ENCODE measurements at places on chromosomes 12 and 14. TPM values are rescaled to one million over a fixed set of nuclear protein-coding genes. Genes with fewer than 3 reads are reported as not detected.

HOXC12 gene
- total RNA-seq: not detected

- DNase-seq: no peak
These were observed 23.2 kb upstream of the SERPINA12 start for GRCh38 chr14:94532447-94532846.

- DNase-seq: no peak
These were observed 838.2 kb upstream of the MGAT4C start for GRCh38 chr12:87094356-87094755.

SLC6A12 gene
- not detected for total RNA-seq

- DNase-seq: no peak
These were observed 321.0 kb downstream of the ALG10 start for GRCh38 chr12:34343345-34343744.

SMIM41 gene
- total RNA-seq: not detected

ADCY4 gene
- 8.0 TPM for total RNA-seq

GRCh38 chr14:99936738-99937474, 128.3 kb upstream of the EVL start:
- DNase-seq: no peak

SOAT2 gene
- total RNA-seq: not detected

- no peak for DNase-seq
These were observed 23.4 kb upstream of the ZDHHC17 start for GRCh38 chr12:76740501-76740900.

IKZF4 gene
- total RNA-seq: 0.94 TPM

DNA sequence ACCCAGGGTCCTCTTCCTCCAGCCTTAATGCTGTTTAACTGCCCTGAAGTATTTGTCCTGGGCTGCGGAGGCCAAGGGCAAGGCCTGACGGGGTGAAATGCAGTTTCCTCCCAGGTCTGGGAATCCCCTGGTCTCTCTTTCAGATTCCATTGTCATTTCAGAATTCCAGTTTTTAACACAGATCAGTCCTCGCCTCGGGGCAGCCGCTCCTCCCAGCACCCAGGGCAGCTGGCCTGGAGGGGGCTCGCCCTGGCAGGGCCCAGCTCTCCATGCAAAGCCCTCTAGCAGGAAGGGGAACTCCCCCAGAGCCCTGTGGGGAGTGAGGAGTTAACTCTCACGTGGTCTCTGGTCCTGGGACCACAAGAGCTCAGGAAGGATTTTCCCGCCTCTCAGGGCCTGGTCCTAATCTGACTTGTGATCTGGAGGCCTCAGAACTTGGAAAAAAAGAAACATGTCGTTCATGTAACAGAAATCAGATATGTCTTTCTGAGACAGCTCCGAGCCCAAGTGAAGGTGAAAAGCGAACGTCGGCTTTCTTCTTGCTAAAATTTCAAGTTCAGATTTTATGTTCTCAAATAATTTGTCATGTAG, 265.6 kb upstream of the SFSWAP start:
- no peak for DNase-seq

DNA sequence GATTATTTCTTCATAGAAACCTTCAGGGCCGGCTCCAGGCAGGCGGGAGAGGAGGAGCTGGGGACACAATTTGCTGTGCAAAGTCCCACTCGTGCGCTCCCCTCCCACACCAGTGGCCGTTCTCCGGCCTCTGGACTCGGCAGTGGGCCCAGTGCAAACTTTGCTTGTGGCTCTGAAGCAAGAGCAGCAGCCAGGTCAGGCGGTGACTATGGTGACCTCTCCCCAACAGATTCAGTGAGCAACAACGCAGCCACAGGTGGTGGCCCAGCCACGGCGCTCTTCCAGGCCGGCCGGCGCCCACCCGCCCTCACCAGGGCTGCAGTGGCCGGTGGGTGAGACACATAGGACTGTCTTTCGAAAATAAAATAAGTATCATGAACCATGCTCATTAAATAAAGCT, 29.5 kb downstream of the VPS37B start:
- no peak for DNase-seq

DNA sequence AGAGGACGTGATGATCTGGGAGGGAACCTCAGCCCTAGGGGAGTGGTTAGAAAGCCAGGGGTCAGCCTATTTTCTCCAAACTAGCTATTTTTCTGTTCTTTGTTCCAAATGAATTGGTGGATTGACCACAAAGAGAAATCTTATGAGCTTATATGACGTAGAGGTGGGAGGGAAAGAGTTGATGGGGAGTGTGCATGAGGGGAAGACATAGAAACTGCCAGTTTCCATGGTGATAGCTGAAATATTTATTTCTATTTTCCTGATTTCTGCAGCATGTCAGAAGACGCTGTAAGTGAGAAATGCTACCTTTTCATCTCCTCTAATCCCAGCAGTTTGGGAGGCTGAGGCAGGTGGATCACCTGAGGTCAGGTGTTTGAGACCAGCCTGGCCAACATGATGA, 51.4 kb upstream of the CISTR start:
- DNase-seq: no peak

DNA sequence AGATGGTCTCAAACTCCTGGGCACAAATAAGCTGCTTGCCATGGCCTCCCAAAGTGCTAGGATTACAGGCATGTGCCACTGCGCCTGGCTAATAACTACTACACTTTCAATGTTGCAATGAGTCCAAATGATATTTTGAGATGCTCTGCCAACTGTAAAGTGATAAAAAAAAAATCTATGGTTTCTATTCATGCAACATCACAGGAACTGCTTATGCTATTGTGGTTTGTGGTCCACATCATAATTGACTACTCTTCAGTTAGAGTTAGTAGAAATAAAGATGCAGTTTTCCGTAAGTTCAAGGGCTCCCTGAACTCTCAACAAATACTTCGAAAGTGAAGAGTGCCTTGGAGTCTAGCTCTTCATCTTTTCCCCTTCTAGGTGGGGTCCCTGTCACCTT, 239.4 kb downstream of the C12orf75 start:
- DNase-seq: no peak

DNA sequence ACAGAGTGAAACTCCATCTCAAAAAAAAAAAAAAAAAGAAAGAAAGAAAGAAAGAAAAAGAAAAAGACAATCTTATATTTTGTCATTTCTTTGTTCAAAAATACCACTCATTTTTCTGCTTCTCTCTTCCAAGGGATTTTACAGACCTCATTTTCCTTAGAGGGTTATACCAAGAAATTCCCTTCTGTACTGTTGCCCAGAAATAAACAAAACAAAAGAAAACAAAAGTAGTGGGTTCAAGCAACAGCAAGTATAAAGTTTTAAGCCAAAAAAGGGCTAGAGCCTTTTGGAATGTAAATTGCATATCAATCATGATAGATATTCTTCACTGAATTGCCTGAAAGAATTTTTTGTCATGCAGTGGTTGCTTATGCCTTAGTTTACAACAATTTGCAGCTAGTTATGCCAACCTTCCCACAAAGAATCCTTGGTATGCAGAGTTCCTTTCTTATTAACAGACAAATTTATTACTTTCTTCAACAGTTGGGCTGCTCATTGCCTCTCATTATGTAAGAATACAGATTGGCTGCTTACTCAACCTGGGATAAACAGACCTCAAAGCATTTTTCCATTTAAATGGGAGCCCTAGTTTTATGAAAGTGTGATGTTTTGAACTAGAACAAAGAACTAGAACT, 129.1 kb upstream of the PPFIA2 start:
- peak; percentile 90 for DNase-seq

DNA sequence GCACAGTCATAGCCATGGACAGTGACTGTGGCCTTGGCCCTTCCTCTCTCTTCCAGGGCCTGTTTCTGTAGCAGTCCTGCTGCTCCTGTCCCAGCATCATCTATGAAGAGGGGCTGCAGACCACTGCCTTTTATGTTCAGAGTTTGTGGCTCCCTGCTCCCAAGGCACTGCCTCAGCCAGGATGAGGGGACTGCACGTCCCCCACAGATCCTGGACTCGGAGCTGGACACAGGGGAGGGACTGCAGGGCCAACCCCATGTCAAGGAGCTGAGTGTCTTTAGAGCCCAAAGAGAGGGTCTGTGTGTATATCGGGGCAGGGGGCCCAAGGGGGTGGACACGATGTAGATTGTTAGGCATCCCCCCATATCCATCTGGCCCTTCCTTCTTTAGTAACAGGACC, 60.6 kb upstream of the DIO3 start:
- DNase-seq: no peak

PTGER2 gene
- 2.2 TPM for total RNA-seq

DNA sequence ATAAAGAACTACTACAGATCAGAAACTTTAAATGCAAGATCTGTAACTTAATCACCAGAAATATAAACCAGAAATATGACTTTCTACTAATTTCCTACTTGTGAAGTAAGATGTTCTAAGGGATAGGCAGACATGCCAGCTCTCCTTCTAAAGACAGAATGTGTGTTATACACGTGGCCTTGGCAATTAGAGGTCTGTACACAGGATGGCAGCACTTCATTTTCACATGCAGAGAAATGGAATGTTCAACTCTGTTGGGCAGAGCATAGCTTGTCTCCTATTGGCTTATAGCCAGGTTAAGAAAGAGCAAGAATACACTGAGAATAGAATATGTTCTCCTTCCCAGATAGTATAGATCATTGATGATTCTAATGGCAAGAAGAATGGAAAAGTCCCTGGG, 403.8 kb downstream of the DAD1 start:
- DNase-seq: no peak

GRCh38 chr14:98752660-98753059, 519.3 kb downstream of the BCL11B start:
- no peak for DNase-seq

HSPB8 gene
- 32.3 TPM for total RNA-seq

CACNA1C gene
- total RNA-seq: not detected

DNA sequence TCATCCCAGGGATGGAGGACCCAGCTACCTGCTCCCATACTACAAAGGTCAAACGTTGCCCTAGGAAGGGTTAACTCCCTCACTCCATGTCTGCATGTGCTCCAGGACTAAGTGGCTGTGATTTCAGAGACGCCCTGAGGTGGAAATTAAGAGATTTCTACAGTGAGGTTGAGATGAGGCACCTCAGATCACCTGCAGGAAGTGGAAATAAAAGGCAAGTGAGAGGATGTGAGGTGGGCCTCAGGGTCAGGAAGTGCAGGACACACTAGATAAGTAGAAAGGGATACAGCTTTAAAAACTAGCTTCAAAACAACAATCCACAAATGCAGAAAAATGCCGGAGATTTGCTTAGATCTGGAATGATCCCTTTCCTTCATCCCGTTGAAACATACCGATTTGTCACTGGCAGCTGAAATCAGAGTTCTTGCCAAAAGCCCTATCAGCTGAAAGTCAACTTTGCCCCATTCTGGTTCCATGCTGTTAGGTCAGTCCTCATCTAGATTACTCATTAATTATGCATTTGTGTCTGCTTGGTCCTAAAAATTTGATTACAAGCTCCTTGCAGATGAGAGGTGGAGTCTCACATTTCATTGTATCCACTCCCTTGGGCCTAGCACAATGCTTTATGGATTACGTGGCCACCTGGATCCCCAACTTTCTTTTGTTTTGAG, 6.6 kb downstream of the PLBD1 start:
- no peak for DNase-seq

DNA sequence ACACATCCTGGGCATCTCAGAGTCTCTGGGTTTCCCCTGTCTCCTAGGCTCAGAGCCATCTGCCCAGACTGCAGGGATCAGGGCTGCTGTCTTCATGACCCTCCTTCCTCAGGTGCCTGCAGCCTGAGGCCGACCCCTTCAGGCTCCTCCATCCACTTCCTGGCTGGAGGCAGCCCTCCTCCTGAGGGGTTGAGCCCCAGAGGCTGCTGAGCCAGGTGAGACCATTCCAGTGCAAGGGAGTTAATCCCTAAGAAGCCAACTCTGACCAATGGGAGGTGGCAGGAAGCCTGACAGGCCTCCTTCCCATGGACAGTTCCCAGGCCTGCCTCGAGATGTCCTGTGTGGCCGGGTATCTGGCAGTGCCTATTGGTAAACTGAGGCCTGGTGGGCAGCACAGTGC, 8.4 kb upstream of the PPP4R4 start:
- DNase-seq: no peak

- DNase-seq: peak; percentile 12
These were observed 42.1 kb downstream of the MGST1 start for GRCh38 chr12:16389594-16389993.

NELL2 gene
- 0.46 TPM for total RNA-seq

MYBPC1 gene
- not detected for total RNA-seq

BMAL2 gene
- 39.9 TPM for total RNA-seq

GRCh38 chr14:32934881-32935633, 3.6 kb upstream of the NPAS3 start:
- DNase-seq: no peak

DNA sequence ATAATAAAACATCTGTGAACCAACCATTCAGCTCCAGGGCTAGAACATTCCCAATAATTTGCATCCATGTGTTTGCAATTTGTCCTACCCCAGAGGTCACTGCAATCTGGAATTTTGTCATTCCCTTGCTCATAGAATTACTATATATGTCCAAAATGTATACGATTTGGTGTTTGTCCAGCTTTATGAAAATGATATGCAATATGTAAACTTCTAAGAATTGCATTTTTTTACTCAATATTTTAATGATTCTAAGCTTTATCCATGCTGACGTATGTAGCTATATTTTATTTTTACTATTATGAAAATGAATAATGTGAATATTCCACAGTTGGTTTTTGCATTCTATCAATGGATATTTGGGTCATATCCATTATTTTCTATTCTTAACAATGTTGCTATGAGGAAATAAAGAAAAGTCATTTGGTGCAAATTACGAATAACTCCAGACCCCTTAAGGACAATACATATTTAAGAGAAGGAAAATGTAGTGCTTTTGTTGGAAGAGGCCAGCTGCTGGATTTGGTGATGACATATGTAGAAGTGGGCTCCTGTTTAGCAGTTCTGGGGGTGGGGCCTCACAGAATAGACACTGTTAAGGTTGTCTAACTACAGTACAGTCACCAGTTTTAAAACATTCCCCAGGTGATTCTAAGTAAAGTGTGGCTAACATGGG, 139.4 kb downstream of the SLC38A4 start:
- no peak for DNase-seq

C12orf56 gene
- 0.29 TPM for total RNA-seq

DNA sequence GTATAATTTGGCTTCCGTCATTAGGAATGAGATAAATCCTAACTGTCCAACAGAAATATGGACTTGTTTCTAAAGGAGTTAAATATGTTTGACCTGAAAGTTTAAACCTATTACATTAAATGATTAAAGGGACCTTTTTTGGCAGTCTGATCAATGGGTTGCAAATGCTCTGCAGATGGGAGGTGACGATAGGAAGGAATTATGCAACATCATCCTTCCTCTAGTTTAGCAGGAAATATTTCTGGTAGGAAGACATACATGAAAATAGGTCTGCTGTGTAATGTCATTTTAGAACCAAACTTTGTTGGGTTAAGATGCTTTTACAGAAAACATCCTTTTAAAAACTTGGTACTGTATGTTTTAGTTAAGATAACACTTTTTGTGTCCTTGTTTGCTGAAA, 2.6 kb downstream of the LRRC10 start:
- no peak for DNase-seq

All from epithelial cell of proximal tubule (primary cell).